ENCODE measurements at places on chromosomes 12 and 14.

DNA sequence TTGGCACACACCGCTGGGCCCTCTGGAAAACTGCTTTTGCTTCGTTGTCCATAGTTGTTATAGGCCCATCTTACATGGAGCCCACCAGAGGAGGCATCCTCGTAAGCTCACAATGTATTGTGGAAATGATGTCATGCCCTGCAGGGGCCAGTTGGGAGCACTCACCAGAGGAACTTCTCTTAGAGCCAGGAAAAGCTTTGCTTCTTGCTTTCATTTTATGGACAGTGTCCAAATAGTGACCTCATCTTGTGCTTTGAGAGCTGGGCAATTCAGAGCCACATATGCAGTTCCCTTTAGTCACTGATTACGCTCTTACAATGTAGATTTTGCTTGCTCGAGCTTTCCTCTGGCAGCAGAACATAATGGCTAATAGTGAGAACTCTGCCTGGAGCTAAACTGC lies 275.6 kb downstream of the AACS start:
- no peak for DNase-seq

- DNase-seq, result no peak
Measured at GRCh38 chr14:61257469-61258057, 23.6 kb downstream of the TMEM30B start.

GRCh38 chr12:131177599-131177998 lies 223.9 kb downstream of the ADGRD1 start:
- DNase-seq, result no peak

DNA sequence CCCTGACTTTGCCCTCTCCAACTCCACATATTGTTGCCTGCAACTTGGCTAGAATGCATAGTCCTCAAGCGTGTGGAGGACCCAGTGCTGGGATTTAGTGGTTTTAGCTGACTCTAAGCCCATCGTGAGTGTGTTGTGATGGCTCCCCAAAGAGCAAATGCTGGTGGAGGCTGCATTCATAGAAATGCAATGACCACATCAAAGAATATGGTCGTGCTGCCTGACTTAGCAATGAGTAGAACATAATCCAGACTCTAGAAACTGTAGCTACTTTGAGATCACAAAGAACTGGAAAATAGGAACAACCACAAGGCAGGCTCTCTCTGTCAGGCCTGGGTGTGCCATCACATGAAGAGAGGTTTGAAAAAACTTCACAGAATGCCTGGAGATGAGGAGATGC lies 1.3 kb downstream of the DYRK4 start:
- no peak for DNase-seq

DNA sequence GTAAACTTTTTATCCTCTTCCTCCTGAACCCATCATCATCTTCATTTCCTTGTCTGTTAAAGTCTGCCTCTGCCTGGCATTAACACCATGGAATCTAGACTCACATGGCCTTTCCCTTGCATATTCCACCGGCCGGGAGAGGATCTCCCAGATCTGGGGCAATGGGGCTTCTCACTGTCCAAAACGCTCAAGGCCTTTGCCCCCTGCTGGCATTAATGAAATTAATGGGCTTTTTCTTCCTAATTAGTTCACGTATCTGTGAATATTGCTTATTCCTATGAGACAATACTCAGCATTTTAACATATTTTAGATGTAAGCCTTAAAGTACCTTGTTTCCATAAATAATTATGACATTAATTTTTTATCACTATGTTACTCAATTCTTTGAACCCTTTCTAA lies 42.9 kb upstream of the CAPRIN2 start:
- no peak for DNase-seq

DNA sequence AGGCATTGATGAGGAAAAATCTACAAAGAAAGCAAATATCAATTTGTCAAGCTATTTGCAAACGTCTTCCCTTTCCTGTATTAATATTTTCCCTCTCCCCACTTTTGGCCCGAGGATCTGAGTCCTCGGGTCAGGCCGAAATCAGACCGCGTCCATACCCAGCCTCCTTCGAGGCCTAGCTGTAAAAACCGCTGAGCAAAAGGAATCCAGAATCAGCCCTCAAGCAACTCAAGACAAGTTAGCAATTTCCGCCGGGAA lies 353 bp upstream of the MAPK1IP1L start:
- DNase-seq, result no peak

DNA sequence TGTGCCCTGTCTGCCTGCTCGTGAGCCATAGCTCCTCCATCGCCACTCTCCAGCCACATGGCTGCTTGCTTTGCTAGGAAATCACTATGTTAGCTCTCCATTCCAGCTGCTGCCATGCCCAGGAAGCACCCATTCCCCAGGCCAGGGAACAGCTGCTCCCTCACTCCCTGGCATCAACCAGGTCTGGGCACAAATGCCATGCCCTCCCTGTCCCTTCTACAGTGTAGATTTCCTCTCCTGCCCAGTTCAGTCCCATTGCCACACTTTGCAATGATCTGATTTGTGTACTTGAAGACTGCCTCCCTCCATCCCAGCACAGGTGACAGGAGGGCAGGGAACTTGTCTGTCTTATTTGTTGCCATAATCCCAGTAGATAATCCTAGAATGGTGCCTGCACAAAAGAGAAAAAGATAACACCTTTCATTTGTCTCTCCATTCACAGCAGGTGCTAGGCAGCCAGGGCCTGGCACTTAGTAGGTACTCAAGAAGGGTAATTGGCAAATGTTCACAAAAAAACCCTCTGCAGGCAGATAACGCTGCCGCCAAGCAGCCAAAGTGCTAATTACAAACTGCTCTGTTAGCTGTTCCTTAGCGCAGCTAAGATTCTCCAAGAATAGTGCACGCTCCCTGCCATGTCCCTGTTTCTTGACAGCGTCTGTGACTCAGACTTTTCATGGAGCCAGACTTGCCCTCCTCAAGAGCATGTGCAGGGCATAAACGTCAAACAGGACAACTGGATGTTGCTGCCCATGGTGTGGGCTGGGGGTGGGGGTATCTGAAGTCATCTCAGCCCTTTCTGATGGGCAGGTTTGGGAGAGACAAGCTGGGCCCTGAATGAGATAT lies 69.1 kb downstream of the ARL6IP4 start:
- DNase-seq, result no peak

GRCh38 chr12:70364695-70365397 lies 1.2 kb upstream of the KCNMB4 start:
- DNase-seq, result no peak

- DNase-seq, result no peak
Measured at GRCh38 chr12:8667270-8667669, 4.6 kb upstream of the MFAP5 start.
